KG1 (cell line): ENCODE measurements at places on chromosomes 6 and 20.

DNA sequence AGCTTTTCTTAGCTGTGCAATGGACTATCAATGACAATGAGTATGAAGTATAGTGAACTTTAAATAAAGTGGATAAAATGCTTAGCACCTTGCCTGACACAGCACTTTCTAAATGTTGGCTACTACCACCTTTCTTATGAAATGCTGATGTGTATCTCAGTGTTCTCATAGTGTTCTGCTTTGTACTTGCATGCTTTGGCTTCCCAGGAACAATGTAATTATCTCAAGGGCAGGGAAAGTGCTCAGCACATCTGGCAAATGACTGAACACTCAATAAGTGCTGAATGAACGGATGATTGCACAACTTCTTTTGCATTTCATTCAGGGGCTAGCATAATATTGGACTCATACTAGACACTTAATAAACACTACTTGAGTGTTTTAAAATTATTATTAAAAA is 28.2 kb upstream of the NOX3 start:
- DNase-seq = no peak

DNA sequence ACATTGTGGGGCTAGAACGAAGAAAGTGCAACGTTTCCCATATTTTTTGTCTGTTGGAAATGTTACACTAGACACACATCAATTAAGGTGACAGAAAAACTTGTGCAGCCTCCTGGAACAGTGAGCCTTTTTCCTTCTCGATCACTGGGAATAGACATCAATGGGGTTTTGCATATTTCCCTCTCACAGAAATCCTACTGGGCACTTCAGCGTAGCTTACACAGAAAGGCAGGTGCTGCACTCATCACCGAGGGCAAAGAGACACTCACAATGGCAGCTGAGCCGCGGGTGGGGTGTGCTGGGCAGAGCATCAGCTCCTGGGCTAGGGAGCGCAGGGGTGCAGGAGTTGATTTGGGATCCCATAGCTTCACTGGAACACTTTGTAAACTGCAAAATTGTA is 64.5 kb downstream of the THBS2 start:
- DNase-seq = no peak

DNA sequence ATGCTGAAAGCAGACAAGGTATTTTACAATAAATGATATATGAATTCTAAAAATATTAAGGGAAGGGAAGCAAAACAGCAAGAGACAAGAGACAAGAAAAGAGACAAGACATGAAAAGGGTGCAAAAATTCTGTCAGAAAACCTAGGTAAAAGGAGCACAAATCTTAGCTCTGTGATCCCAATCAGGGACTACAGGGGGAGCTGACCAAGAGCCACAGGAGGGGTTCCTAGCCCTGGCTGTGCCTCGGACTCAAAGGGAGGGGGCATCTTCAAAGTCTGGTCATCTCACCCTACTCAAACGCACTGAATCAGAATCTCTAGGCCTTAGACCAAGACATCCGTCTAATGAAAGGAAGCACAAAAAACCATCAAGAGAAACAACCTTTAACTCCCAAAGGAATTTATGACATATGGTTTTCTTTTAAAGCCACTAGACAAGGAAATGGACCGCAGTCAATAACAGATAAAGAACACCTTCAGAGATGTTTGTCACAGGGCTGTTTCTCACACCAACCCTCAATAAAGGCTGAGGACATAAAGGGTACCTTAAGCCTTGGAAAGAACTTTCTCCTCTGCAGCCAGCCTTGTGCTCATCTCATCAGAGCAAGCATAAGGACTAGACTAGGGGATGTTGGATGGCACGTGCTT is 130.4 kb upstream of the CDYL start:
- no peak for DNase-seq

DNA sequence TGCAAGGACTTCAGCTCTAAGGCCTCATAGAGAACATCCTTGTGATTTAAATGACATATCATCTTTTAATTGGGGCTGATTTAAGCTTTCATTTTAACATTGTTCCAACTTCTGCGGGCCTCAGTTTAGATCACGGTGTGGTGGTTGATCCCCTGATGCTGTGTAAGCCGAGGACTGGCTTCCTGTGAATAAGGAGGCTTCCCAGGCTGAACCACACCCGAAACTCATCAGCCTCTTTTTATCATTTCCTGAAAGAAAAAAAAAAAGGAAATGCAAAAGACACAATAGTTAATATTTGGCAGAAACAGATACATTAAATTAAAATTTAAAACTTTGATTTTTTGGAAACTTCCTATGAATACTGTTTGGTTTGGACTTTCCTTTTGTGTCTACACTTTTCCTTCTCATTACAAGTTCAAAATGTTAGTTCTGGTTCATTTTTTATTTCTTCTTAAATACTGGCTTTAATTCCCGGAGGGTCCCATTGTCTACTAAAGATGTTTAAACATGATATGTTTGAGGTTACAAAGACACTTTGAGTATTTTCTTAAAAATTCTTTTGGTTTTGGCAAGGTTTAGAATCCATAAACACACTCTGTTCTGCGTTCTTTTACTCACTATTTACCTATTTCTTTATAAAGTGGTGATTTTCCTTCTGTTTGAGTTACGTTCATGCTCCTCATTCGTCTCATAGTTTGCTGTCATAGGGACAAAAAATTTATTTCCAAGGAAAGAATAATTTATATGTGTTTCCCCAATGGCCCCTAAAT is 230.0 kb upstream of the SULF2 start:
- no peak for DNase-seq

DNA sequence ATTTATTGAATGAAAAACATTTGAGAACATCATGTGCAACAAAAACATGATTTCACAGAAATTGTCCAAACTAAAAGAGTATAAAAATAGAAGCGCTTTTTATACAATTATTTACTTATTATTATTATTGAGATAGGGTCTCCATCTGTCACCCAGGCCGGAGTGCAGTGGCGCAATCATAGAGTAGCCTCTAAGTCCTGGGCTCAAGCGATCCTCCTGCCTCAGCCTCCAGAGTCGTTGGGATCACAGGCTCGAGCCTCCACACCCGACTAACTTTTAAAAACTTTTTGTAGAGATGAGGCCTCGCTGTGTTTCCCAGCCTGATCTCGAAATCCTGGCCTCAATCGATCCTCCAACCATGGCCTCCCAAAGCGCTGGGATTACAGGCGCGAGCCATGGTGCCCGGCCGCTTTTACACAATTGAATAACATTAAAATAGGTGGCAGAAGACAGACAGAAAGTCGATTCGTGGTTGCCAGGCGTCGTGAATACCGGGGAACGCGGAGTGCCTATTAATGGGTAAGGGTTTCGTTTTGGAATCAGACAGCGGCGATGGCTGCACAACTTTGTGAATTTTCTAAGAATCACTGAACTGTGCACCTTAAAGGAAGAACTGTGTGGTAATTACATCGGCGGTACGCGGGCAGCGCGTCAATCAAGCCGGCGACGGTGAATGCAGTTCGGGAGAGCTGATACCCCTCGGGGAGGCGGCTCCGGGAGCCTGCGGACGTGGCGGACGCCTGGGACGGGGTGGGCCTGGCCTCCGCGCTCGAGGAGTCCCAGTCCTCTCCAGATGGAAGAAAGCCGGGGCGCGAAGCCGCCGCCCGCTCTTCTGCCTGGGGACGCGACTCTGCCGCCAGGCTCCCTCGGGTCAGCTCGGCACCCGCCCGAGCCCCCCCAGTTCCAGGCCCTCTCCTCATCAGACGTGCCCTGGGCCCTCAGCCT is 807 bp downstream of the TBC1D20 start:
- DNase-seq = peak; percentile 25

DNA sequence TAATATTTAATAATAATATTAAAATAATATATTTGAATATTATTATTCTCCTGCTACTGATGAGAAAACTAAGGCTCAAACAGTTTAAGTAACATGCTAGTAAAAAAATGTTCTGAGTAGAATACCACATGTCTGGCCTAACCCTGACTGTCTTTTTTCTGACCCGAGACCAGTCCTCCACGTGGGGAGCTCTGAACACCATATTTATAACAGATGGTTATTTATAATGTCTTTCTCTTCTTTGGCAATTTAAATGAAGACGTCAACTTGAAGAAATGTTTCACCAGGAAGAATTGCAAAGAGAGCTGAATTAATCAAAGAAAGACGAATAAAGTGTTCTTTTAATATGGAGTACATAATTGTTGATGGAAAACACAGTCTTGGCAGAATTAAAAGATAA is 82.0 kb downstream of the SLC22A3 start:
- DNase-seq = no peak

- no peak for DNase-seq
Measured at GRCh38 chr6:129112591-129112990, 229.7 kb downstream of the LAMA2 start.

- no peak for DNase-seq
Measured at GRCh38 chr20:63961664-63962425, 5.6 kb upstream of the UCKL1 start.

GRCh38 chr6:139343052-139343750 is 31.2 kb downstream of the CITED2 start:
- no peak for DNase-seq
